ENCODE measurements at places on chromosomes 4 and X.
A peak's percentile ranks its signal among the peaks of the same experiment; 100 is the strongest.

GRCh38 chrX:37348231-37348970 lies 763 bp upstream of the PRRG1 start:
- DNase-seq: no peak

- no peak for DNase-seq
Measured at GRCh38 chr4:10031668-10032590, 10.6 kb upstream of the SLC2A9 start.

DNA sequence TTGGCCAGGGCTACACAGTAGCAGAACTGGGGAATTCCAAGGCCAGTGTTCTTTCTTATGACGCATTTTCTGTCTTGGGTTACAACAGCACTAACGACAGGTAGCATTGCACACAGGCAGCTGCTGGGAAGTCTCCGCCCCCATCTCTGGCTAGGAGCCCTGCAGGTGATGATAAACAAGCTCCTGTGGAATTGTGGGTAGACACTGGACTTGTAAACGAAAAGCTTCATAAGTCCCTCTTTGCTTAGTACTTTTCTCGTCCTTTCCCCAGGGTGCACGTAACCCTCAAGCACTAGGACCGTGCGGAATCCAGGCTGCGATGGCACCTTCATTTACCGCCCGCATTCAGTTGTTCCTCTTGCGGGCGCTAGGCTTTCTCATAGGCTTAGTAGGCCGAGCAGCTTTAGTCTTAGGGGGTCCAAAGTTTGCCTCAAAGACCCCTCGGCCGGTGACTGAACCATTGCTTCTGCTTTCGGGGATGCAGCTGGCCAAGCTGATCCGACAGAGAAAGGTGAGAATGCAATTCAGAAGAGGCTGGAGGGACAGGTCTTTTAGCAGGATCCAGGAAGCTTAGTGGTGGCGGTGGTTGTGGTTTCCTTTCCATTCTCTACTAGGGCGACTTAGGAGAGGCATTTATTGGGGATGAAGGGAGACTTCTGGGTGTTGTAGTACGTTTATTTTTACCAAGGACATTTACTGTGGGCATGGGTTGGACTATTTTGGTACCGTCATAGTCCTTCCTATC lies at the start of gene FAAH2:
TSS of gene FAAH2 (plus strand) at position 200 of the 745 bp plus-strand sequence. CDS start at position 320, 120 bp downstream.
- DNase-seq: peak; percentile 47

- DNase-seq: no peak
Measured at GRCh38 chrX:34379891-34380290, 247.8 kb upstream of the FAM47A start.

GRCh38 chr4:38085751-38086150 lies 125.6 kb downstream of the PTTG2 start:
- DNase-seq: no peak

DNA sequence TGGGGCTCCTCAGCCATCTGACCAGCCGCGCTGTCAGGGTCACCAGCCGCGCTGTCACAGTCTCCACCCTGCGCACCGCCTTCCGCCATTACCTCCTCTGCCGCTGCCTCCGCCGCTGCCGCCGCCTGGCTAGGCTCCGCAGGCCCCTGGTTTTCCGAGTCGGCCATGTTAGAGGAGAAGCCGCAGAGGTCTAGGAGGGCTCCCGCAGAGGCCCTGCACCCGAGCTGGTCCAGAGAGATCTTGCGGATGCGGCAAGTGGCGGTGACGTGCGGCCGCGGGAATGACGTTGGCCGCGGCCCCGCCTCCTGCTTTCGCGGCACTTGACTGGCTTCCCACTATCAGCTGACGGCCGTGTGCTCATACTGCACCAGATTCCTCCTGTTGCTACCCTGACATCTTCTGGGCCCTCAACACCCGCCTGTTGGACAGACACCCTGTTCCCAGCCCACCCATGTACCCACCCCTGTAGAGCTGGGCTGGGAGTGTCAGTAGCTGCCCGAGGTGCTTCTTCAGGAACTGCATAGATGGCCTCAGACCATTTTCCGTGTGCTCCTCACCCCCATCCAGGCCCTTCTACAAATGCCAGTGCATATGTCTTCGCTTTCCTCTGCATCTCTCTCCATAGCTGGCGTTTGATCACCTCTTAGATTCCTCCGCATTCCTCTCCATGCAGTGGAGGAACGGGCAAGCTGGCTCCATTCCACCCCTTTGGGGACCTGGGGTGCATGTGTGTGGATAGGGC lies at the start of gene NAP1L5:
TSS of gene NAP1L5 (minus strand) at position 242 of the 742 bp plus-strand sequence. CDS start at position 167, 75 bp downstream.
- DNase-seq: no peak

DNA sequence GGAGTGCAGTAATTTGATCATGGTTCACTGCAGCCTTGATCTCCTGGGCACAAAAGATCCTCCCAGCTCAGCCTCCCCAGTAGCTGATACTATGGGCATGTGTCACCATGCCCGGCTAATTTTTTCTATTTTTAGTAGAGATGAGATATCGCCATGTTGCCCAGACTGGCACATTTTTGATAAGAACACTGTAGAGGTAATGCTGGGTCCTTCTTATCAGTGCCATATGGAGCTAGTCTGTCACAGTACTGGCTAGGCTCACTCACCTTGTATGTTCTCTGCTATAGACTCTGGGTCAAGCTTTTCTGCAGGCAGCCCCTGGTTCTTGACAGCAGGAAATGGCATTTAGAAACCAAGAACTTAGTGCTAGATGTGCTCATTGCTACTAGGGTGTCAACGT lies 53.9 kb downstream of the BCOR start:
- DNase-seq: no peak

GRCh38 chr4:48315728-48316630 lies 25.4 kb upstream of the SLAIN2 start:
- DNase-seq: no peak

- no peak for DNase-seq
Measured at GRCh38 chr4:14916554-14917297, 85.6 kb upstream of the CPEB2 start.

DNA sequence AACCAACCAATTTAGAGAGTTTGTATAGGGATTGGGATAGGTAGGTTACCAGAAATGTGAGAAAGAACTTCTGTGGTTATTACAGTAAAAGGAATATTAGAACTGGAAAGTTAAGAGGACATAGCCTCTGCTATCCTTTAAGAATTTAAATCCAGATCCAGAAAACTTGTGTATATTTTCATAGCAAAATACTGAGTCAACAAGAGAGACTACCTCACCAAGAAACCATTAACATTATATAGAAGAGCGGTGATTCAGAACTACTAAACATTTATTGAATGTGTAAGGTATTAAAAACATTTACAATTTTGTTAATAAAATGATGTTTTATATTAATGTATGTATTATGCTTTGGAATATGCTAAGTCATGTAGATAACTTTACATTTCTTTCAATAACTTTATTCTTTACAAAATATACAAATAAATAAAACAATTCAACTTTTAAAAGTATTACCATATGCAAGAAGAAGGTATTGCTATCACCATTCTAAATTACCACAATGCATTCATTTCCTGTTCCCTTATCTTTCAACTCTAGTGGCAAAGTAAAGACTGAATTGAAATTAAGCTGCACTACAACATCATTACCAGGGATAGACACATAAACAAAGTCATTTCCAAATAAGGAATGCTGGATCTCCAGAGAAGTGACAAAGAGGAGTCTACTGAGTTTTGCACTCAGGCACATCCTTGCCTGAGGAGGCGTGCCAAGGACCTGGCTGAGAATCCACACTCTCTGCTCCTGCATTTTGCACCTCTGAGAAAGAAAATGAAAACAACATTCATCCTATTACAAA lies 6.1 kb upstream of the BDH2 start:
- DNase-seq: no peak

DNA sequence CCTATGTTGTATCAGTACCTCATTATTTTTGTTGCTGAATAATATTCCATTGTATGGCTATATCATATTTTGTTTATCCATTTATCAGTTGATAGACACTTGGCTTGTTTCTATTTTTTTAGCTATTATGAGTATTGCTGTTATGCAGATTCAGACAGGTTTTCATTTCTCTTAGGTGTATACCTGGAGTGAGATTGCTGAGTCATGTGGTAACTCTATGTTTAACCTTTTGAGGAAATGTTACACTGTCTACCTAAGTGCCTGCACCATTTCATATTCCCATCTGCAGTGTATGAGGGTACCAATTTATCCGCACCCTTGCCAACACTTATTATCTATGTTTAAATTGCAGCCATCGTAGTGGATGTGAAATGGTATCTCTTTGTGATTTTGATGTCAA lies 43.0 kb upstream of the SH3RF1 start:
- no peak for DNase-seq

- no peak for DNase-seq
Measured at GRCh38 chrX:85903692-85904471, 143.5 kb downstream of the CHM start.

DNA sequence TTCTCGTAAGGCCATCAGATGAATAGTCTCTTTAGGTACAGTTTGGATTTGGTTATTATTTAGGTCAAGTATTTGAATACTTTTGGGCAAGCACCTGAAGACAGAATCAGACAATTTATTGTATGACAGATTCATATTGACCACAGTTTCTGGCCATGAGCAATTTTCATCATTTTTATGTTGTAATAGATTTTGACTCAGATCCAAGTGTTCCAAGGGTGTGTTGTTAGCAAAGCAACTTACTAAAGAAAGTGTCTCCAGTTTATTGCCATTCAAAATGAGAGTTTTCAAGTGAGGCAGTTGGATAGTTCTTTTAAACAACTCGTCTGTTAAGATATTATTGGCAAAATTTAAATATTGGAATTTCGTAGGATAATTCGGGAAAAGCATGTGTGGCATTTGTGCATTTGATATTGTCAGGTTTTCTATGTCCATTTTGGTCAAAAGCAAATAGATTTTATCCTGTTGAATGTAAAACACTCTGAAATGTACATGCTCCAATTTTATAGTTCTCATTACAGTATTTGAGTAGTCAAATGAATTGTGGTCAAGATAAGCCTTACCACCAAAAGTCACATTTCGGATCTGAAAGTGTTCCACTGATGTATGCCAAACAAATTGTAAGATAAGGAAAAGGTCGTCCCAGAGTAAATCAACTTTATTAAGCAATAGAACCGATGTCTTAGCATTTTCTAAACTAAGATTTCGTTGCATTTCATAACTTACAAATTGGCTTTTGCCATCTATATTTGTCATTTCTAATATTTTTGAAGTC lies 8.4 kb downstream of the TLR10 start:
- DNase-seq: no peak

- DNase-seq: no peak
Measured at GRCh38 chr4:147492761-147493160, 11.9 kb downstream of the EDNRA start.

DNA sequence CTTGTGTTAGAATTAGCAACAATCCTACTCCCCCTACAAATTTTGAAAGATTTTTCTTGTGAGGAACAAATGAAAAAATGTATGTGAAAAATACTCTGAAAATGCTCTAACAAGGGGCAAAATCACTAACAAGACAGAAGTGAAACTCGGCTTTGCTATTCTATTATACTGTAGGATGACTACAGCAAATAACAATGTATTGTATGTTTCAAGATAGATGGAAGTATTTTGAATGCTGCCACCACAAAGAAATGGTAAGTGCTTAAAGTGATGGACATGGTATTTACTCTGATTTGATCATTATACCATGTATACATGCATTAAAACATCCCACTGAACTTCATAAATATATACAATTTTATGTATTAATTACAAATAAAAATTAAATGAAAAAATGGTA lies 192.8 kb downstream of the SPOCK3 start:
- no peak for DNase-seq

DNA sequence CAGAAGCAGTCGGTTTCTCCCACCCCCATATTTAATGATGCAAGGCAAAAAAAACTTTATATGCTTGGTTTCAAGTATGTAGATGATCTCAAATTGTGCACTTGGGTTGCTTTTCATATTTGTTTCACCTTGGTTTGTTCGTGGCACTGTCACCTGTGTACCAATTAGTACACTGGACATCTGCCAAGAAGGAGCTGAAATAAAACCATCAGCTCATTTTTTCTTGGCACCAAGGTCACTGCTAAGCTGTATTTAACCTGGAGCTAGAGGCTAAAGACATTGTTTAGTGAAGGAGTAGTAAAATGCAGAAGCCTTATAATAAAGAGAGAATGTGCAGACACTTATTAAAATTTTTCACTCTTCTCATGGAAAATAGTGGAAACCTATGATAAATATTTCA lies 430.8 kb downstream of the ARHGAP24 start:
- peak; percentile 30 for DNase-seq

GRCh38 chr4:19093951-19094350 lies 1072.4 kb upstream of the LCORL start:
- DNase-seq: no peak

GRCh38 chr4:112888622-112889021 lies 160.8 kb upstream of the ANK2 start:
- DNase-seq: no peak

DNA sequence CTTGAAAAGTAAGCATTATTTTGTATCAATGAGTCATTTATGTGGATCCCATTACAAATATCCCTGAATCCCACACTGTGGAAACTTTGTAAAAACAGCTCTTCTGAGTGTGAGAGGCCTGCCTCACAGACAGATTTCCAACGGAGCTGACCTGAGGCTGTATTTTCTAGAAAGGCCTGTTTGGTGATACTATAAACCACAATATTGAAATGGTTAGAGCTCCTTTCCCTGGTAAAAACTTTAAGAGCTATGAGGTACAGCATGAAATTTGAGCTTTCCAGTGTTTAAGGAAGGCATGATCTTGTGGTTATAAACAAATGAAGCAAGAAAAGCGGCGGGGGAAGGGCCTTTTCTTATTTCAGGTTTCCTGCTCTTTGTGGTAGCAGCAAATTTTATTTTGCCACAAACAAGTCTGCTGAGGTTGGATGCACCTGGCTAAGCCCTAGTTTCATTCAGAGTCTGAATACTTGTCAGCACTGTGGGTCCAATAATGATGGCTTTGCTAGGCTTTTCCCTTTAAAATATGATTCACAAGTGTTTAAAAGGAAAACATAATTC lies 86.8 kb upstream of the ETNPPL start:
- no peak for DNase-seq

- DNase-seq: peak; percentile 56
Measured at GRCh38 chrX:64205735-64206501, 410 bp upstream of the AMER1 start.

DNA sequence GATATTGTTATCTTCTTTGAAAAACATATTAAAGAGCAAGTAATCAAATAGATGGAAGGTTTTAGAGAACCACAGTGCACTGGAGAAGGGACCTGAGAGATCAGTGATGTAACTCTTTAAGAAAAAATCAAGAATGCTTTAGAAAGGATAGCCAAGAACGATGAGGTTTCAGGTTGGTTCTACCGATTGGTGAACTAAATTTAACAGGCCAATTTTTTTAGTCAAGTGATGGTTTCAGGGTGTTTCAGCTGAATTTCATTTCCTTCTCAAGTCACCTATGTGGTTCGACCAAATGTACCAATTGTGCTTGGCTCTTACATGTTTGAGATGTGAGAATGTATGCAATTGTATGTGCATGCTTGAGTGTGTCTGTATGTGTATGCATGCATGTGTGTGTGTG lies 26.5 kb downstream of the HS3ST1 start:
- no peak for DNase-seq

GRCh38 chr4:33060674-33061542 lies 2340.7 kb downstream of the PCDH7 start:
- DNase-seq: no peak

DNA sequence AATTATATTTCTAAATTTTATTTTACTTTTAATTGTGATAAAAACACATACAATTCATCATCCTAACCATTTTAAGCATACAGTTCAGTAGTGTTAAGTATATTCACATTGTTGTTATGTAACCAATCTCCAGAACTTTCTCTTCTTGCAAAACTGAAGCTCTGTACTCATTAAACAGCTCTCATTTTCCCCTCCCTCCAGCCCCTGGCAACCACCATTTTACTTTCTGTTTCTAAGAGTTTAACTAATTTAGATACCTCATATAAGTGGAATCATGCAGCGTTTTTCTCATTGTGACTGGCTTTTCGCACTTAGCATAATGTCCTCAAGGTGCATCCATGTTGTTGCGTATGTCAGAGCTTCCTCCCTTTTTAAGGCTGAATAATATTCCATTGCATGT lies 46.7 kb upstream of the NDP start:
- no peak for DNase-seq

GRCh38 chr4:48439988-48440387 lies 43.2 kb upstream of the SLC10A4 start:
- no peak for DNase-seq
